Occipital lobe (tissue), 3 donors: ENCODE measurements at places on chromosomes 12 and 14. TPM values are rescaled to one million over a fixed set of nuclear protein-coding genes. Genes with fewer than 3 reads are reported as not detected.

AHNAK2 gene
- 20.6 TPM for total RNA-seq

HOTAIR gene
- not detected for total RNA-seq

MBD6 gene
- 2.0 TPM for total RNA-seq

BDKRB2 gene
- total RNA-seq: 0.16 TPM

TAS2R8 gene
- total RNA-seq: 0.31 TPM

TCP11L2 gene
- 39.8 TPM for total RNA-seq

DIO3 gene
- not detected for total RNA-seq

SLC6A13 gene
- 10.0 TPM for total RNA-seq

PDZRN4 gene
- total RNA-seq: 48.7 TPM

RNASE13 gene
- not detected for total RNA-seq

UBE3B gene
- total RNA-seq: 24.3 TPM

STAB2 gene
- total RNA-seq: not detected

GRIP1 gene
- 104 TPM for total RNA-seq

RASSF9 gene
- total RNA-seq: 0.47 TPM

SIX6 gene
- not detected for total RNA-seq

SOAT2 gene
- not detected for total RNA-seq

UBC gene
- total RNA-seq: 1,477 TPM

APOF gene
- total RNA-seq: not detected

SETD3 gene
- 78.8 TPM for total RNA-seq

PIWIL1 gene
- total RNA-seq: not detected

SMIM41 gene
- not detected for total RNA-seq

TSPAN11 gene
- total RNA-seq: 4.8 TPM

DHRS1 gene
- 4.1 TPM for total RNA-seq

GNB3 gene
- 0.94 TPM for total RNA-seq

GLIPR1 gene
- 2.8 TPM for total RNA-seq

SCN8A gene
- 51.2 TPM for total RNA-seq

OGFOD2 gene
- total RNA-seq: 3.3 TPM
